ENCODE measurements at places on chromosomes 3 and 15.
A peak's percentile ranks its signal among the peaks of the same experiment; 100 is the strongest.

DNA sequence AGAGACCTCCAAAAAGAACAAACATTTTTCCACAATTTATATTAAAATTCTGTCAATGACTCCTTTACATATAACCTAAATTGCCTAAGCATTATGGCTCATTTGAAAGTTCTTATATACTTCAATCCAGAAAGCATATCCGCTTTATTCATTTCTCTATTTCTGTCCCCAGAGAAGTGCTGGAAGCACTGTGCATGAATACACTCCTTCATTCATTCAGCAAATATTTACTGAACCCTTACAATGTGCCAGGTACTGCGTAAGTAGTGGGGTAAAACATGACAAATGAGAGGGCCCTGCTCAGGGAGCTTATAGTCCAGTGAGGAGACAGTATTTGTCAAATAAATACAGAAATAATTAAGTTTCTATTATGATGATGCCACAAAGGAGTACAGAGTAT lies 3.3 kb downstream of the PDCD10 start:
- DNase-seq = no peak

DNA sequence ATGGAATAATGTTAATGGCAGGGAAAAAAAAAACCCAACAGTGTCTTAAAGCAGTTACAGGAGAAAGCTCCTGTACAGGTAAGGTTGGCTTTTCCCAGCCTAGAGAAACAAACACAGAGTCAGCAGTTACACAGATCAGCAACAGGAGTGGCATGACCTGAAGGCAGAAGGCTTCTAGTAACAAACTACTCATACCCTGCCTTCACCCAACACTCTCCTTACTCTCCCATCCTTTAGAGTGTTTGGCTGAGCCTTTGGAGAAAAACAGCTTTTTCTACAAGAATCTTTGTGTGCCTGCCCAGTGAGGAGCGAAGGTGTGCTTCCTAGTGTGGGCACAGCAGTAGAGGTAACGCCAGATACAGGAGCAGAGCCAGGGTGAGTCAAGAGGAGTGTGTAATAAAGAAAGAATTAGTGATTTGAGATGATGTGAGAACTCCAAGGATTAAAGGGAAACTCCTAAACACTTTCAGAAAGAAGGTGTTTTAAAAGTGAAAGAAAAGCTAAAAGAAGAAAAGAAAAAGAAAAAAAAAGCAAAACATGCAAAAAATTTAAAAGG lies 152.7 kb downstream of the POLR2M start:
- DNase-seq = no peak

DNA sequence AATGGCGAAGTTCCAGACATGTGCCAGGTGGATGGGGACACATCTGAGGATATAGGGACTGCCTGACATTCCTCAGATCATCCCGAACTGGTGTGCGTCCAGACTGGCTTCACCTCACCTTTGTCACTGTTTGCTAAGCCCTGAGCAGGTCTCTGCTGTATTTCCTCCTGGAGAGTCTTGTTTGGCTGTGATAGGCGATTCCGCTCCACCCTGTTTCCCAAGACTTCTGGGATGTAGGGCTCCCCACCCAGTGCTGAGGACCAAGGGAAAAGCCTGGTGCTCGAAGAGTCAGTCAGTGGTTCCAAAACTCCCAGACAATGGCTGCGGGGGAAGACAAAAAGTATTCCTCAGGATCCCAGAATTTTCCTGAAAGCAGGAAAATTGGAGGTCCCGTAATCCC lies 11.1 kb upstream of the FURIN start:
- no peak for DNase-seq

DNA sequence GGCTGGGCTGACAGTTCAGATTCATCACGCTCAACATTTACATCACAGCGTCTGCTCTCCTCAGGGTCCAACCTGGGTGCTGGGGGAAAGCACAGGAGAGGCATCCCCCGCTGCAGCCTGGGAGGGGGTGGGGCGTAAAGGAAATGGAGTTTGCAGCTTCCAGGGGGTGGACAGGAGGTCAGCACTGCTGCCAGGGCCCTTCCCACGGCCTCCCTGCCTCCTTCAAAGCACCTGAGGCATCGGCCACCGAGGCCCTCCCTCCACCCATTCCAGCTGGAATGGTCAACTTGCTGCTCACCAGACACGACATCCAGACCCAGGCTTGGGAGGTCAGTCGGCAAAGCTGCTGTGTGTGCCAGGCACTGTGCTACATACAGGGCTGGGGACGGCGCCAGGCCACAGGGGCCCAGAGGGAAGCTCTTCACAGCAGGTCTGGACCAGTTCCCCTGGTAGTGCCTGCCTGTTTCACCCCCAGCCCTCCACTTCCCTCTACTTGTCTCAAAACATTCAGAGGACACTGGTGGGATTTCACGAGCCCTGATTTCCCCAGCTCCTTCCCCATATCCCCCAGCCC lies 120.7 kb downstream of the ANP32A start:
- DNase-seq = no peak

DNA sequence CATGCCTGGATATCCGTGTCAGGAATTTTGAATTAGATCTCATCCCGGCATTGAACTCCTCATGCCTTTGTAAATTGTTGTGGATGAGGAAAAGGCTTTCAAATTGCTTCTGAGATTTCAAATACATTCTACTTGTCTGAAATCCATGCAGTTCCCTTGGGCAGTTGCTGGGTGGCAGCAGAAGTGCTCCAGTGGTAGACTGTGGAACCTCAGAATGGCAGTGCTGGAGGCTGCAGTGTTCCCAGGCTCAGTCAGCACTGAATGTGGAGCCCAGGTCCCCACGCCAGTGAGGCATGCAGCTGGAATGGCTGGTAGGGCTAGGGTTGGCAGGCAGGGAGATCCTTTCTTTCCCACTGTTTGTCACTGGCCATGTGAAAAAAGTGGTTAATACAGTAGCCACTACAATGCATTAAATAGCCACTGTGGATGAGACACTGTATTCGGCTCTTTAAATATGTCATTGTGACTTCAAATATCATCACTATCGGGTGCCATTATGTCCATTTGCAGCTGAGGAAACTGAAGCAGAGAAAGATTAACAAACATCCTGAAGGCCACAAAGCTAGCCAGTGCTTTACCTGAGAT lies 98.6 kb downstream of the TPRG1 start:
- DNase-seq = peak; percentile 57

DNA sequence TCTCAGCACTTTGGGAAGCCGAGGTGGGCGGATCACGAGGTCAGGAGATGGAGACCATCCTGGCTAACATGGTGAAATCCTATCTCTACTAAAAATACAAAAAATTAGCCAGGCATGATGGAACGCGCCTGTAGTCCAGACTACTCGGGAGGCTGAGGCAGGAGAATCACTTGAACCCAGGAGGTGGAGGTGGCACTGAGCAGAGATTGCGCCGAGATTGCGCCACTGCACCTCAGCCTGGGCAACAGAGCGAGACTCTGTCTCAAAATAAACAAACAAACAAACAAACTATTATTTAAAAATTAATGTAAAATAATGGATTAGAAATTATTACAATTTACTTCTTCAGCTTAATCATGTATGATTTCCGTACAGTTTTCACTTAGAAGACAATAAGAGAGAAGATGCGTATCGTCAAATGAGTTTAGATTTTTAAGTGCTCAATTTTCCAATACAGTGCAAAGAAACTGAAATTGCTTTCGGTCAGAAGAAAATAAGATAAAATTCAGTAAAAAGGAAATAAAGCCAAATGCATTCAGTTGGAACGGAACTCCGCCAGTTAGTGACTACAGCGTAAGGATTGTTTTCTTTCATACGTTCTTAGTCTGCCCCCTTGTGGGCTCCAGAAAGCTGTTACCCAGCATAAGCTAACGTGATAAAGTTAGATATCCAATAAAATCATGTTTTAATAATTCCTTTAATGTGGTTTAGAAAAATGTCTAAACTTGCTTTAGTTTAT lies 24.8 kb downstream of the AADAC start:
- DNase-seq = peak; percentile 63

- peak; percentile 75 for DNase-seq
Measured at GRCh38 chr3:112640930-112641801, at the start of gene CCDC80. Gene CCDC80 (minus strand): TSS chr3:112641143. CDS start chr3:112639905, 1,238 bp downstream.

DNA sequence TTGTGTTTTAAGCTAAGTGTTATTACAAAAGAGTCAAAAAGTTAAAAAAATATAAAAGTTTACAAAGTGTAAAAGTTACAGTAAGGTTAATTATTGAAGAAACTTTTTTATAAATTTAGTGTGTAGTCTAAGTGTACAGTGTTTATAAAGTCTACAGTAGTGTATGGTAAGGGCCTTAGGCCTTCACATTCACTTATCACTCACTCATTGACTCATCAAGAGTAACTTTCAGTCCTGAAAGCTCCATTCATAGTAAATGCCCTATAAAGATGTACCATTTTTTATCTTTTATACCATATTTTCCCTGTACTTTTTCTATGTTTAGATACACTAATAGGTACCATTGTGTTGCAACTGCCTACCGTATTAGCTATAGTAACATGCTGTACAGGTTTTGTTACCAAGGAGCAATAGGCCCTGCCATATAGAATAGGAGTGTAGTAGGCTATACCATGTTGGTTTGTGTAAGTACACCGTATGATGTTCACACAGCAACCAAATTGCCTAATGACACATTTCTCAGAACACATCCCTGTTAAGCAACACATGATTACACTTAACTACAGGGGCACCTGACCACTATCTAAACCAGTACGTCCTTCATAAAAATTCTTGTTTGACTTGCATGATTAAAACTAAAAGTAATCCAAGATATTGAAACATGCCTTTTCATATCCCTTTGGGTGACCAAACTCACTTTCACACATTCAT lies 17.2 kb downstream of the RAD18 start:
- DNase-seq = no peak

DNA sequence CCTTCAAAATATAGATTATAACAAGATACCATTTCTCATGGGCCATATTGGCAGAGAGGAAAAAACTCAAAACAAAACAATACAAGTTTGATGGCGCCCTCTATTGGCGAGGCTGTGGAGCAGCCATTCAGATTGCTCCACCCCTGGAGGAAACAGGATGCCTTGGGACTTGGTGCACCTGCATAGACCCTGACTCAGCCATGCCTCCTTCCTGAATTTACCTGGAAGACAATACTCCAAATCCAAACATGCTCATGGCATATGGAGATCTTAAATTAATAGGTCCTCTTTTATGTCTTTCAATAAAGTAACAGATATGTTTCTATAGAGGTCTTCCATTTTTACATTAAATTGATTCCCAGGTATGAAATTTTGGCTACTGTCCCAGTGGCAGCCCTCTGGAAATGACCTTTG lies 90.0 kb downstream of the APBA2 start:
- peak; percentile 13 for DNase-seq

DNA sequence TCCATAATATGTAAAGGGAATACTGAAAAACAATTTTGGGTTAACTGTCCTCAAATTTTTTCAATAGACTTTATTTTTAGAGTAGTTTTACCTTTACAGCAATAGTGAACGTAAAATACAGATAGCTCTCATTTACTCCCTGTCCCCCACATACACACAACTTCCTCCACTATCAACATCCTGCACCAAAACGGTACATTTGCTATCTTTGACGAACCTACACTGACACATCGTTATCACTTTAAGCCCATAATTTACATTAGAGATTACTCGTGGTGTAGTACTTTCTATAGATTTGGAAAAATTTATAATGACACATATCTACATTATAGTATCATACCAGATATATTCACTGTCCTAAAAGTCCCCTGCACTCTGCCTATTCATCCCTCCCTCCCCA lies 16.9 kb upstream of the P2RY1 start:
- no peak for DNase-seq

DNA sequence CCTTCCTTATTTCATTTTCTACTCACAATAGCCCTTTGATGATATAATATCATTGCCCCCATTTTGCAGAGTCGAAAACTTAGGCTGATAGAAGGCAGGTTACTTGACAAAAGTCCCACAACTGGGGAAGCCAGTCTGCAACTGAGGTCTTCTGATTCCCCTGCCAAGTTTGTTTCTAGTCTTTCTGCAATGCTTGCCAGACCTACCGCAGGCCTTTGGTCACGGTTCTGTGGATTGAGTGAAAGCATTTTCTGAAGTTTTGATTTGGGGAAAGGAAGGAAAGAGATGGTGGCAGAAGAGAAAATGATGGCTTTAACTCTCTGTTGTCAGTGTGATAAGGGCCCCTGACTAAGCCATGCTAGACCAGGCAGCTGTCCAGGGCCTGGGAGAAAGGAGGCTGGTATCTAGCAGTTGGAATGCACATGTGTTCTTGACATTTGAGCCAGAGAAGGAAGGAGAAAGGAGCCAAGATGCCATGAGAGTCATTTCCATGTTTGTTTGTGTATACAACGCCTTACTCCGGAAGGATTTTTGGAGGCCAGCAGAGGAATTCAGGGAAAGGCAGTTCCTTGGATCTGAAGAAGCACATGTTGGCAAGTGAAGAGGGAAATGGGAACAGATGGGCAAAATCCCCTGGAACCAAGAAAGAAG lies 29.9 kb downstream of the FAH start:
- no peak for DNase-seq

DNA sequence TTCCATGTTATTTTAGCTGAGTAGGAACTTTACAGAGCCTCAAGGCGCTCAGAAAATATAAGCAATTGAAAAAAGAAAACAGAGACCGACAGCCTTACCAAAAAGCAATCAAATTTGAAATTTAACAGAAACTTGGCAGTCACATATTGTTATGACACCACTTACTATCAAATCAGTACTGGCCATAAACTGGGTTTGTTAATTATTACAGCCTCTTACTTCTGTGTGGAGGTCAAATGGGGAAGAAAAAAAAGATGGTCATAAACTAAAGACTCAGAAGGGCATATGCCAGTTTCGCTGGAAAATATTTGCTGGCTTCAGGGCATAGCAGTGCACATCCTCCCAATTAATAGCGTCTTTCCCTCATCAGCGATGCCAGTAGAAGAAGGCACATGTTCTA lies 45.5 kb upstream of the SUCLG2 start:
- no peak for DNase-seq

GRCh38 chr15:25416693-25417092 lies 22.1 kb downstream of the UBE3A start:
- DNase-seq = no peak

- DNase-seq = no peak
Measured at GRCh38 chr3:1766384-1766783, 332.3 kb upstream of the CNTN4 start.

GRCh38 chr15:89825271-89825940 lies 10.8 kb upstream of the ANPEP start:
- no peak for DNase-seq

DNA sequence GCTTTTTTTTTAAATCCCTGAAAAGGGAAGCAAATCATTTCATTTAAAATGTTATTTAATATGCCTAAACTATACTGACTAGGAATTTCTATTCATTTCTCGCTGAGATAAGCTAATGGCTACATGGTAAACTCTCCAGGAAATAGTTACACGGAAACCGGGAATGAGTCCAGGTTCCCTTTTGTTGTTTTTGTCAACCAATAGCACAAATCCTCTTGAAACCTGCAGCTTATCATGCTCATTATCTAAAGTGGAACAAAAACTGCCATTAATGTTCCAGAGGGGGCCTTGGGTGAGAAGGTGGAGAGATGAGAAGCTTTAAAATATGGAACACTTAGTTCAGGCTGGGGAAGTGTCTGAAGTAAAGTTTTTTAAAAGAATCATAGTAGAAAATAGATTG lies 113.5 kb upstream of the ALCAM start:
- DNase-seq = no peak

DNA sequence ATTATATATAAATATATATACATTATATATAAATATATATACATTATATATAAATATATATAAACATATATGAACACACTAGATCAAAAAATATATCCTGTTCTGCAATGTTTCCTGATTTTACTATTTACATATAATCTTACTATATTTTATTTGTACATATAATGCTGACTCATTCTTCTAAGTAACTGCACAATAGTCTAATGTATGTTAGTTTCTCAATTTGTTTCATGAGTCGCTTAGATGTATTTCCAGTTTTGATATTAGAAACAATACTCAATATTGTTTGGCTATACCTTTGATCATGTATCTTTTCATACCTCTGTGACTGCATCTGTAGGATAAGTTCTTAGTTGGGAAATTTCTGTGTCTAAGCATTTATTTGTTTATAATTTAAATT lies 669.9 kb upstream of the CCDC54 start:
- DNase-seq = no peak
